Hippocampal formation (tissue), 2 donors: ENCODE measurements at places on chromosomes 1 and 21.
A peak's percentile ranks its signal among the peaks of the same experiment; 100 is the strongest.

GRCh38 chr1:147849098-147849895 lies 53.3 kb upstream of the GJA8 start:
- DNase-seq: no peak

DNA sequence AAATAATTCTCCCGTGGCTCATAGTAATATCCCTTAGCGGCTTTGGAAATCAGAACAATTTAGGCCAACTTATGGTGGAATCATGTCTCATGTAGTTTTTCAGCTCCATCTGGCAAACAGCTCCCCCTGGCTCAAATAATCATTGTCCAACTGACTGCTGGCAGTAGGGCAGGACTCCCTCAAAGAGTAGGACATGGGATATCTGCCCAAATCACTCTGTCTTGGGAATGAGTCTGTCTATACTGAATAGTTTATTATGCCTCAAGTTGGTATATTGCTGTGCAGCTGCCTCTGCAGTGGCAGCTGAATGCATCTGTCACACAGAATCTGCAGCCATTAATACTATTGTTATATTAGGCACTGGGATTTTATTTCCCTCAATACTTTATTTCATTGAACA lies 255.7 kb downstream of the COL11A1 start:
- DNase-seq: no peak

DNA sequence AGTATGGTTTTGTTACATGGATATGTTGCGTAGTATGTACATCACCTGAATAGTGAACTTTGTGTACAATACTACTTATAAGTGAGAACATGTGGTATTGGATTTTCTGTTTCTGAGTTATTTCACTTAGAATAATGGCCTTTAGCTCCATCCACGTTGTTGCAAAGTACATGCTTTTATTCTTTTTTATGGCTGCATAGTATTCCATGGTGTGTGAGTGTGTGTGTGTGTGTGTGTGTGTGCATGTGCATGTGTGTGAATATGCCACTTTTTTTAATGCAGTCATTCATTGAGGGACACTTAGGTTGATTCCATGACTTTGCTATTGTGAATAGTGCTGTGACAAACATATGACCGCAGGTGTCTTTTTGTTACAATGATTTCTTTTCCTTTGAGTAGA lies 147.8 kb downstream of the LEPR start:
- no peak for DNase-seq

DNA sequence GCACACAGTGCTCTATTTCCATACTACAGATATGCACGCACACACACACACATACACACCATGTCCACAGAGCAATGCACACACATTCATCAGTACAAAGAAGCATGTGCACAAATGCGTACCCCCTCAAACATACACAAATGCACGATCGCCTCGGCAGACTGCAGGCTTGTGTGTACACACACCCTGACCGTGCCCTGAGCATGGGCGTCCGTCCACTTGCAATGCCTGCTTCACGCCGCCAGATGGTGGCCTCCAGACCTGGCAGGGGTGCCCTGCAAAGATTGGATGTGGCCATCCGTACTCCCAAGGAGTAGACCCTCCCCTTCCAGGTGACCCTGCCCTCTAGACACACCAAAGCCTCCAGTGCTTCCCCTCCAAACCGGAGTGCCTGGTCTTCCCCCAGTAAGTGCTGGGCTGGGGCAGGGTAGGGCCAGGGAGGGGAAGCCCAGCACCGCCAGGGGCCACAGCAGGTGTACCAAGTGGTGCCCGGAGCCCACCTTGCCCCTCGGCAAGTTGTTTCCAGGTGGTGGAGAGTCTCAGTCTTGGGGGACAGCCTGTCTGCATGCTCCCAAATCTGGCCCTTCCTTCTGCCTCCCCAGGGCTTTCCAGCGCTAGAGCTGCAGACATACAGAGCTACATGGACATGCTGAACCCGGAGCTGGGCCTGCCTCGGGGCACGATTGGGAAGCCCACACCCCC lies 20.6 kb downstream of the ESPN start:
- DNase-seq: no peak

- DNase-seq: no peak
These were observed 29.2 kb downstream of the HSPA13 start for GRCh38 chr21:14353726-14354125.

DNA sequence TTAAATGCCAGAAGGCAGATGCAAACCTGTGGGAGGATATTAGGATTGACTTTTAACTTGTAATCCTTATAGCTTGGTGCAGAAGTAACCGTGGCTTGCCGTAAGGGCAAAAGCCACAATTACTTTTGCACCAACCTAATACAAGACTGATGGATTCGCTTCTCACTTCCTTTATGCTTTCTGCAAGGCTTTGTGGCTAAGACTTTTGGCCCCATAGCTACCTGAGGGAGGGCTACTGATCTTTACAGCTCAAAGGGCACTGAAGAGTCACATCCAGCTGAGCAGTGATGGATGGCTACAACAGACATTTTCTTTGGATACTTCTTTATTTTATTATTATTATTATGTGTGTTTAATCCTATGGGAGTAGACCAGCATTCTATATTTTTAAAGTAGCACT lies 140.4 kb downstream of the ST6GALNAC5 start:
- DNase-seq: no peak

GRCh38 chr21:35142036-35142815 lies 93.1 kb upstream of the RUNX1 start:
- no peak for DNase-seq

- DNase-seq: peak; percentile 45
These were observed 71.4 kb downstream of the USP1 start for GRCh38 chr1:62508187-62508758.

- no peak for DNase-seq
These were observed 3.0 kb upstream of the LACTBL1 start for GRCh38 chr1:22975694-22976093.

DNA sequence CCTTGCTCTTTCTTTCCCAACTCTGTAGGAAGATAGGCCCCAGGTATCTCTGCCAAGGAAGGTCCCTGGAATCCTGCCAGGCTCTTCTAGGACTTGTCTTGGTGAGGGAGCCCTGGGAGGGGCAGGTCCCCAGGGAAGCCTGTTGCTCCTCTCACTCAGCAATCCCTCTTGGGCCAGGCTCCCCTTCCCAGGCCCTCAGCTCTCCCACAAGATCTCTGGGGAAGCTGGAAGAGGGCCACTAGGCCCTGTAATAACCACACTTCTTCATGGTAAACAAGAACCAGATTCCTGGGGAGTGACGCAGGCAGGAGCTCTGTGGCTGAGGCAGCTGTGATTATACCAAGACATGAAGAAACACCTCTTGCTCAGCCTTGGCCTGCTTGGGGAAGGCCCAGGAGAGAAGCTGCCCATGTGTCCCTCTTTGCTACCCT lies 9.9 kb upstream of the MAPKAPK2 start:
- DNase-seq: no peak

- peak; percentile 21 for DNase-seq
These were observed 62.1 kb downstream of the DEGS1 start for GRCh38 chr1:224245188-224245587.

GRCh38 chr1:225658041-225658440 lies 5.1 kb upstream of the ENAH start:
- no peak for DNase-seq

DNA sequence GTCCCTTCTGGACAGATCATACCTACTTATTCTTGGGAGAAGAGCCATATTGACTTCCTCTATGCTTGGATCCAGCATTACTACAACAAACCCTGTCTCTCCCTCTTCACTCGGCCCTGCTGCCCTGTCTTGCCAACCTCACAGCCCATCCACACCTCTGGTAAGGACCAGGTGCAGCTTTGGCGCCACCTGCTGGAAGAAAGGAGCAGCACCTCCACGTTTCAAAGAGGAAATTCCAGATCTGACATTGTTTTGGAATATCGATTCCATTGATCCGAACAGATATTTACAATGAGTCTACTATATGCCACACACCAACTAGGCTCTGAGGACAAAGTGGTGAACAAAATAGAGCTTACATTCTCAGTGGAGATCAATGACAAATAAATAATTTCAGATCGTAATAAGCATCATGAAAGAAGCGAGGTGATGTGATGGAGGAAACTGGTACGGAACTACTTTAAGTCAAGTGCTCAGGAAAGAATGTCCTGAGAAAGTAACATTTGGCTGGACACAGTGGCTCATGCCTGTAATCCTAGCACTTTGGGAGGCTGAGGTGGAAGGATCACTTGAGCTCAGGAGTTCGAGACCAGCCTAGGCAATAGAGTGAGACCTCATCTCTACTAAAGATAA lies 18.7 kb downstream of the MFSD2A start:
- peak; percentile 68 for DNase-seq

DNA sequence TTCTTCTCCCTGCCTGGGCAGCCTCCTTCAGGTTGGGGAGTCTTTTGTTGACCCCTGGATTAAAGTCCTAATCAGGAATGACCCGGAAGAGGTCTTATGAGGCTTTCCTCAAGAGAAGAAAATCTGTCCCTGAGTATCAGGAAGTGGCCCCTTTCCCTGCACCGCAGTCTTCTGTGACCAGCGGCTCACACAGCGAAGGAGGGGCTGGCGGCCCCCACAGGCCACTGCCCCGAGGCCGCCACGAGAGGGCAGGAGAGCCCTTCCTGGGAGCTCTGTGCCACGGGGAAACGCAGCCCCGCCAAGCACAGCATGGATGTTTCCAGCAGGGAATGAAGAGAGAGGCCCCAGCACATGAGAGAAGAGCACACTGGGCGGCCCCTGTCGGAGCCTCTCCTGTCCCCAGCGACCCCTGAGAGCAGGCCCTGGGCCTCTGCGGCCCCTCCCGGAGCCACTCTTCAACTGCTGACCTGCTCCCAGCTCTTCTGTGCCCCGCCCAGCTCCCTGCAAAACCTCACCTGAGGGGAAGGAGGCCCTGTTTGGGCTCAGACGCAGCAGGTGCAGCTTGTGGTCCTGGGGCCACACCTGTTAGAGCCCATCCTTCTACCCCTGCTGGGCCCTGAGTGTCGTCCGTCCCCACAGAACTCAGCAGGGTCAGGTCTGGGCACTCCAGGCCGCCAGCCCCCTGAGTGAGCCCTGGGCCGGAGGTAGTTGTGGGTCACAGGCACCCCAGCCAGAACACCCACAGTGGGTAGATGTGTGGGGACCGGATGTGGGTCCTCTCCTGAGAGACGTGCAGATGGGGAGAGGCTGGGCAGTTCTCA lies 4.9 kb upstream of the POFUT2 start:
- DNase-seq: peak; percentile 79

- DNase-seq: no peak
These were observed 123.6 kb downstream of the LRRC53 start for GRCh38 chr1:74388855-74389254.

GRCh38 chr1:43853161-43853921 lies 80.3 kb upstream of the ARTN start:
- DNase-seq: no peak

DNA sequence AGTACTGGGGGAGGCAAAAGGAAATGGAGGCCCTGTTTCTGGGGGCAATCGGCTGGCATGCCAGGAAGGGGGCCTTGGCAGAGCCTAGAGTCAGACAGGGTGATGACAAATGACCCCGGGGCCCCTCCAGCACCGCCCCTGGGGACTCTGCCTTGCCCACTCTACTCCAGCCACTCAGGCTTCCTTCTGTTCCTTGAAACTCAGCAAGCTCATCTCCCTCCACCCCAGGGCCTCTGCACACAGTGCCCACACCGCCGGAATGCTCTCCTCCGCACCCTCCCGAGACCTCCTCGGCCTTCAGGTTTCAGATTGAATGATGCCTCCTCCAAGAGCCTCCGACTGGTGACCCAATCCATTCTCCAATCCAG lies 122.5 kb upstream of the ZBTB40 start:
- DNase-seq: no peak

DNA sequence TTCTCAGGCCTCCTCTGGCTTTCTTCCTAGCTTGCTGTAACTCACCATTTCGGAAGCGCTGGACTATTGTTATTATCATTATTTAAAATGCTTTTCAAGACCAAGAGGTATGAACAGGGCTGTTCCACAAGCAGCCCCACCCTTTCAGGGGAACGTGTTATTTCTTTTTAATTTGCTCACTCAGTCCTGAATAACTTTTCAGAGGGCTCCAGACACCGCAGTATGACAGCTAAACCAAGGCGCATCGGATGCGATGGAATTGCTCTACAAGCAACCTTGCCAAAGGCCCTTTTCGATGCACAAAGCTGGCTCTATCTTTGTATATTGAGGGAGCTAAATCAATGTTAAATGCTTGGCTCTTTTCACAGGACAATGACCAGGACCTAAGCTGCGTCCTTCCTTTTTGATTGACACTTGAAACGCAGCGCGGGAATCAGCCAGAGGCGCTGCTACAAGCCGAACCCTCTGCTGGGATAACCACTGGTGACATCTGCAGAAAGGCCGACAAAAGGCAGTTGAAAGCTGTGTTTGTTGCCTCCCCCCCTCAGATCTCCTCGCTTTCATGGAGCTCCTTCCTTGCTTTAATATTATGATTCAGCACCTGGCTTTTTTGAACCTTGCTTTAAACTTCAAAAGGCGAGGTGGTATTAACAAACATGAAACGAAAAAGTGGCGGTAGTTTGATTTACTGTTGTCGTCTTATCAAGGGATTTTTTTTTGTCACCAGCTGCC lies 204.7 kb upstream of the PROX1 start:
- DNase-seq: no peak

GRCh38 chr1:62117018-62117750 lies 77.5 kb upstream of the L1TD1 start:
- no peak for DNase-seq

GRCh38 chr1:231983588-231984193 lies 357.1 kb downstream of the DISC1 start:
- no peak for DNase-seq

- no peak for DNase-seq
These were observed 90.9 kb upstream of the DIRAS3 start for GRCh38 chr1:68141071-68142021.

DNA sequence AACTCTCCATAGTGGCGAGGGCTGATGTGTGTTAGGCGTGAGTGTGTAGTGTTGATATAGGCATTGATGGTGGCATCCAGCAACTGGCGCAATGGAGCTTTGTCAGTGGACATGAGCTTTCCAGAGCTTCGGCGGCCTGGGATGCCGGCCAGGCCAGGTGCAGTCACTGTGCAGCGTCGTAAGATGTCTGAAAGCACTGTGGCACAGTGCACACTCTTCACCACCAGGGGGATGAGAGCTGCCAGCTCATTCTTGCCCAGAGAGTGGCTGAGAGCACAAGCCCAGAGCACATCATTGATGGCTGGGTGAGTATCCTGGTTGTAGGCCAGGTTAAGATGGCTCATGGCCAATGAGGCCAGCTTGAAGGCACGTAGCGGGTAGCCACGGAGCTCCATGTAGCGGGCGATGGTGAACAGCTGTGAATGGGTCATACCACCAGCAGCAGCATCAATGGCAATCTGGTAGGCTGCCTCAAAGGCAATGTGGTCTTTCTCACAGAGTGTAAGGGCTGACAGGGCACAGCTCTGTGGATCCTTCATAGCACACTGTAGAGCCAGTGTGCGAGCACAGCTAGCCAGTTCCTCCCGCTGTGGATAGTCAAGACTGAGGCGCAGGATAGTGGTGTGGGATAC lies 6.7 kb downstream of the UROD start:
- DNase-seq: no peak

DNA sequence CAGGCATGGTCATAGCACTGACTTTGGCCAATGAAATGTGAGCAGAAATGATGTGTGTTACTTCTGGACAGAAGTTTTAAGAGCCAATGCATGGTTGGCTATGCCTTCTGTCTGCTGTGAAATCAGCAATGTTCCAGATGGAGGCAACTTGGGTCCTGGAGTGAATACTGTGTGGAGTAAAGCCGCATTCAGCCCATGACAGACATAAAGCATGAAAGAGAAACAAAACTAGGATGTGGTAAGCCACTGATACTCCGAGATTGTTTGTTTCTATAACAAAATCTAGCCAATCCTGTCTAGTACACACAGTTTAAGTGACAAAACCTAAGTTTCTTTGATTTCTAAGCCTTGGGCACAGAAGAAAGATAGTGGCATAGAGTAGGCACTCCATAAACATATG lies 47.1 kb upstream of the ARHGAP29 start:
- DNase-seq: no peak
